ENCODE measurements at places on chromosomes 7 and 10.

- DNase-seq, result peak; percentile 52
Observed at GRCh38 chr7:106167439-106168136, 55.5 kb upstream of the SYPL1 start.

- DNase-seq, result no peak
Observed at GRCh38 chr10:43440463-43441134, 3.7 kb downstream of the ZNF487 start.

- no peak for DNase-seq
Observed at GRCh38 chr7:33448035-33448434, 318.7 kb downstream of the BBS9 start.

GRCh38 chr10:122504610-122504950 is 43.2 kb downstream of the HTRA1 start:
- peak; percentile 95 for DNase-seq

- no peak for DNase-seq
Observed at GRCh38 chr10:9060314-9060713, 1005.8 kb downstream of the GATA3 start.

DNA sequence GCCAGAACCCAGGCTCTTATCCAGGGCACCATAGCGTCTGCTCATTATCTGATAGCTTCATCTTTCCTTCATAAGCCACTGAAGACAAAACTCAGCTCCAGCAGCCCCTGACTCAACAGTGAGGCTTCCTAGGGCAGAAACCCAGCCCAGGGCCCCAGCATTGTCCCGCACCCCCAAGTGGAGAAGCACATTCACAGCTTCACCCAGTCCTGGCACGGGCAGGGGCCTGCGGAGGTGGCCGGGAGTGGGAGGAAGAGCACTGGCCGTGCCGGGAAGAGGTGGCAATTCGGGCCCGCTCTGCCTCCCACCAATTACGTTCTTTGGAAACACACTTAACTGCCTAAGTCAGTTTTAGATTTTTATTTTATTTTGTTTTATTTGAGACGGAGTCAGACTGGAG is 10.3 kb upstream of the CALML5 start:
- no peak for DNase-seq

DNA sequence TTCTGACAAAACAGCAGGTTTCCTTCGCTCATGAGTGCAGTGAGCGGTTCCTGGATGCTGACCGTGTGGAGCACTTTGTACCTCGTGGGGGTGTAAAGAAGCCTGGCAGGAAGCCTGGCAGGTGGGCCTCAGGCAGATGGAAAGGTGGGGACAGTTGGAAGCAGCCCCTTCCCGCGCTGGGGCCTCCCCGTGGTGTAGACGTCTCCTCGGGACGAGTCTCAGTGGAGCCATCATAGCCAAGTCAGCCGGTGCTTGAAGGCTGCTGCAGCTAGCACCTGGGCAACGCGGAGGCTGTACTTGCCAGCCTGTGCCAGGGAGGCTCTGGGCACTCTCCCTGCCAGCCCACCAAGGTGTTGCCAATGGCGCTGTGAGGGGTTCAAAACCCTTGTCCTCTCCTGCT is 154.5 kb downstream of the WDR37 start:
- no peak for DNase-seq
